Psoas muscle (tissue), 8 donors: ENCODE measurements at places on chromosomes 2 and 18. TPM values are rescaled to one million over a fixed set of nuclear protein-coding genes. Genes with fewer than 3 reads are reported as not detected.

The CDH7 gene
- polyA plus RNA-seq, result not detected

The LRRC30 gene
- 21.7 TPM for polyA plus RNA-seq

The GKN1 gene
- 0.21 TPM for polyA plus RNA-seq

The PELI1 gene
- polyA plus RNA-seq, result 7.1 TPM

The TMEFF2 gene
- 0.16 TPM for polyA plus RNA-seq

The NEU4 gene
- polyA plus RNA-seq, result 54.6 TPM

The LYPD6 gene
- 0.07 TPM for polyA plus RNA-seq

The EVX2 gene
- not detected for polyA plus RNA-seq

The IL18RAP gene
- polyA plus RNA-seq, result 0.10 TPM

The TUBB6 gene
- polyA plus RNA-seq, result 23.6 TPM

The IGFBP5 gene
- 44.9 TPM for polyA plus RNA-seq

The SEPTIN10 gene
- 26.3 TPM for polyA plus RNA-seq
